ENCODE measurements at places on chromosomes 5 and 9.

DNA sequence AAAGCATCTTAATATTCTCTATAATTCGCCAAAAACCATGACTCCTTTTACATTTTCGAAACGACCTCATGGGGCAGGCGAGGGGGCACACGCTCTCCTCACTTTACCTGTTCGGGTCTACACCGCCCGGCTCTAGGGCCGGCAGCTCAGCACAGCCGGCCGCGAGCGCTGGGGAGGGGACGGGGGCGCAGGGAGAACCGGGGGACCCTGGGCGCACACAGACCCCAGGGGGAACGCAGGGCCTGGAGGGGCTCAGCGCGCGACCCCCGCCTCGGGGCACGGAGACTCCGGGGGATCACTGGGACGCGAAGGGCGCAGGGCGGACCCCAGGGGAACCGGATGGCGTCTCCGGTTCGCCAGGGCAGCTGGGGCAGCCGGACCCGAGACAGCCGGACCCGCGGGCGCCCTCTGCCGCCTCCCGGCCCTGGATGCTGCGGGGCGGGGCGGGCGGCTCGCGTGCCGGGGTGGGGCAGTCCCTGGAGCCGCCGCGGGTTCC, at the start of gene AHRR:
Gene AHRR, plus strand, starts transcription at position 485 of the 496 bp plus-strand sequence. CDS start 22,189 bp downstream, outside the sequence.
- no peak for DNase-seq

- no peak for DNase-seq
Observed at GRCh38 chr5:61330341-61330844, 1.7 kb upstream of the ZSWIM6 start.

DNA sequence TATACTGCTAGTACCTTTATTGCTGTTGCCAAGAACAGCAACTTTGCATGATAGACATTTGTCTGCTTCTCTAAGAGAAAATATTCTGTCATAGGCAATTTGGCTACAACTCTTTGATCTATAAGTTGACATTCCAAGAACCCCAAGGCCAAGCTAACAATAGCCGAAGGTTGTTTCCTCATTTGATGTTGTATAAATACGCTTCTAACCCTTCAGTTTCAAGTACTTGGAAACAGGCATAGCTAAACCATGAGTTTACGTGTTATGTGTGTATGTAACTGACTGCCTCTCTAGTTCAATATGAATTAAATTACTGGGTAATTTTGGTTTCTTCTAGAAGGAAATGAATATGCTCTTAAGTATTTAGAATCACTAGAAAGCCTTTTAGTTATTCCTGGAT, 1034.0 kb downstream of the TLE4 start:
- DNase-seq = no peak

GRCh38 chr9:28820741-28821140, 1247.5 kb upstream of the C9orf72 start:
- DNase-seq = no peak

- DNase-seq = no peak
Observed at GRCh38 chr9:27602142-27602861, 29.0 kb upstream of the C9orf72 start.

DNA sequence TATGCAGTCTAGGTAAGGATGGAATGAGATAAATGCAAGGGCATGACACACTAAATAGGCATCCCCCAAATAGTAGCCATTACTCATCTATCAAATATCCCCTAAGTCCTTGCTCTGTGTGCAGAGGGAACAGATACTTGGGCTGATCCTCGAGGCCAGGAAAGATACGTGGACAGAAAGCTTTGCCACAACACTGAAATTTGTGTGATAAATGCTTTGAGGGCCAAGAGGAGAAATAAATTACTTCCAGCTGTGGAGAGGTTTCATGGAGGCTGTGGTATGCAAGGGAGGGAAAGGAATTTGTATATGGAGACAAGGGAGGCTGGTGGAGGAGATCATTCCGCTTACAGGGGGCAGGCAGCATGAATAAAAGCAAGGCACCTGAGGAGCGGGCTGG, 18.5 kb downstream of the ATOX1 start:
- DNase-seq = no peak
